HTR-8/SVneo (cell line): ENCODE measurements at places on chromosomes 11 and 22.
A peak's percentile ranks its signal among the peaks of the same experiment; 100 is the strongest.

- no peak for DNase-seq
Measured at GRCh38 chr11:131349368-131350086, 20.9 kb upstream of the NTM start.

DNA sequence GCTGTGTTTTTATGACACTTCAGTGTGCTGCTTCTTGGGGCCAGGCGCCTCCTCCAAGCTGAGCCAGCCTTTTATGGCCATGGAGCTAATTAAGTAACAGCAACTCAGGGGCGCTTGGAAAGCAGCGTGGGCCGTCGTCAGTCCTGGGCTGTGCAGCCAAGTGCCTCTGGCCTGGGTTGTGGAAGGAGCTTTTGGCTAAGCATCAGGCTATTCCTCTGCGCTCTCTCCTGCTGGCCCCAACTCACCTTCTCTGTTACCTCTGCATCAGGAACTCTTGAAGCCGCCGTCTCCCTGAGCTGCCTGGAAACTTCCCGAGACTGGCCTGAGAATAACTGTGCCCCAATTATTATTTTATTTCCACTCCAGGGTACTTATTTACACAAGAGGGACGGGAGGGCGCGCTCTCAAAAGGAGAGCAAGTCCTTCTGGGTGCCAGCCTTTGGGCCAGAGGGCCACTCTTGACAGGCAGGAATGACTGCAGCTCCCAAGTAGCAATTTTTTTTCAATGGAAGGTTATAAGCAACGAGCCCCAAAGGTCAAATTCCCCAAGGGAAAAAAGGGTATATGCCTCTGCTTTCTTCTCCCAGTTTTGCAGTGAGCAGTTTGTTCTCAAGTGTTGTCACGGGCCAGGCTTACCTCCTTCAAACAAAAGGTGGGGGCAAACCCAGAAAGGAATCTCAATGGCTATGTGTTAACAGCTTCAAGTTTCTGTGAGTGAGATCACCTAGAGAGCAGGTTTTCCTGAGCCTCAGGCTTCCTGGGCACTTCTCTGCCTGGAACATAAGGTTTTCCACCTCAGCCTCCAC is 38.5 kb upstream of the NAV2 start:
- no peak for DNase-seq

DNA sequence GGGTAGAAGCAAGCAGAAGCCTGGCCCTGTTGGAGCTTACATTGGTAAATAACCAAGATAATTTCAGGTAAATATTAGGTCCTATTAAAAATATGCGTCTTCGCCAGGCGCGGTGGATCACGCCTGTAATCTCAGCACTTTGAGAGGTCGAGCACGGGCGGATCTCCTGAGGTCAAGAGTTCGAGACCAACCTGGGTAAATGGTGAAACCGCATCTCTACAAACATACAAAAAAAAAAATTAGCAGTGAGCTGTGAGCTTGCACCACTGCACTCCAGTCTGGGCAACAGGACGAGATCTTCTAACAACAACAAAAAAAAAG is 529 bp upstream of the SULT4A1 start:
- DNase-seq: no peak

DNA sequence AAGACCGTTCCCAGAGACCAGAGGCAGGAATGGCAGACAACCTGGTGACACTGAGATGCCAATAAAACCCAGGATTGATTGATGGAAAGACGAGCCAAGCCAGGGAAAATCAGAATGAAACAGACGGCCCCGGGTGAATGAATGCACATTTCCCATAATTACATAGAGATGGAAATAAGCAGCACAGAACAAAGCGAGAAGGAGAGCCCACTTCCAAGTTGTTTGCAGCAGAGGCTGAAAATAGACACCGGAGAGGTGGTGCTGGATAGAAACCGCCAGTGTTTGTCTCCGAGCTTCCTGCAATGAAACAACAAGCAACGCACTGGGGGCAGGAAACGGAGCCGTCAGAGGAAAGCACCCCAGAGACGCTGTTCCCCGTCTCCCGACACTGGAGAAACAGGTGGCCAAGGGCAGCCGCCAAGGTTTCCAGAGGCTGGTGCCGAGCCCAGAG is 406.8 kb downstream of the SHANK2 start:
- DNase-seq: no peak

GRCh38 chr11:73227571-73228211 is 9.6 kb downstream of the P2RY2 start:
- no peak for DNase-seq

DNA sequence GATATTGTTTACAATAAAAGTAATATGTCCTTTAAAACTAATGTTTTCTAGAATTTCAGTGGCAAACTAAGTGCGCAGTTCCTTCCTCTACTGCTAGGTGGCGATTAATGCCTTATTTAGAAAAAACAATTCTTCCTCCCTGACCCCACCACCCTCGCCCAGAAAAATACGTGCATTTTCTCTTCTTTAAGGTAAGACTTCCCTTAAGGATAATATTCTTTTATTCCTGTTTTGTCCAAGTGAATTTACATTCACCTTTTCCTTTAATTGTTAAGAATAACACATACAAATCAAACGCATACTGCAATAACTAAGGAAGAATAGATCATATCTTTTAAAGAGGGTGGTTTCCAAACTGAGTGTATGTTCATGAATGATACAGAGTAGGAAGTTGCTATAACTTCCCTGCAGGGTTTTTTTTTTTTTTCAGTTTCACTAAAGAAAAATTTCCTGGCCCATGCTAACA is 17.0 kb upstream of the PSMA1 start:
- DNase-seq: peak; percentile 36

DNA sequence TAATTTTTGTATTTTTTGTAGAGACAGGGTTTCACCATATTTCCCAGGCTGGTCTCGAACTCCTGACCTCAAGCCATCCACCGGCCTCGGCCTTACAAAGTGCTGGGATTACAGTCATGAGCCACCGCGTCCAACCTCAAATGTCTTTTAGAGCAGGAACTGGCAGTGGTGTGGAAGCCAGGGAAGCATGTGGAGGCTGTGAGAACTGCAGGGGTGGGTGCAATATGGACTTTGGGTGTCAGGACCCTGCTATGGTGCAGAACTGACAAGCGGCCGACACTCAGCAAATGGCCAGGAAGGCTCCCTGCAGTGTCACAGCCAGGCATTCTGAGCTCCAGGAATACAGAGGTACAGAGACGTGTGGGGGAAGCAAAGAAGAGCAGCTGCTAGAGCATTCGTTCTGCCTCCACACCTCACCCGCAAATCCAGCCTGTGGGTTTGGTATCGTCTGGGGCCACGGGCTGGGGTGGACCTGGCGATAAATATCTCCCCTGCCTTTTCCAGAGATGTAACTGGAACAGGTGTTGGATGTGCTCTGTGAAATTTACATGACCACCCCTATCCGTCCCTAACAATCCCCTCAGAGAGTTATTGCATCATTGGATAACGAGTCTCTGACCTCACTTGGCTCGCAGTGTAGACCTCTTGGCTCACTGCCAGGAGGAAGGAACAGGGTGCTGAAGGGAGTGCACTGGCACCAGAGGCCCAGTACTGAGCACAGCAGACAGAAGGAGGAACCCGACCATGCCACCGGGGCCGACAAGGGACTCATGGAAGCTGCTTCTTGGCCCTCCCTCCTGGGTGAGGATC is 624.7 kb upstream of the B3GAT1 start:
- no peak for DNase-seq

GRCh38 chr11:19419808-19420207 is 179.1 kb upstream of the E2F8 start:
- no peak for DNase-seq

GRCh38 chr22:27952091-27952490 is 33.0 kb upstream of the PITPNB start:
- no peak for DNase-seq

GRCh38 chr11:60349990-60350389 is 22.9 kb downstream of the MS4A6E start:
- no peak for DNase-seq

DNA sequence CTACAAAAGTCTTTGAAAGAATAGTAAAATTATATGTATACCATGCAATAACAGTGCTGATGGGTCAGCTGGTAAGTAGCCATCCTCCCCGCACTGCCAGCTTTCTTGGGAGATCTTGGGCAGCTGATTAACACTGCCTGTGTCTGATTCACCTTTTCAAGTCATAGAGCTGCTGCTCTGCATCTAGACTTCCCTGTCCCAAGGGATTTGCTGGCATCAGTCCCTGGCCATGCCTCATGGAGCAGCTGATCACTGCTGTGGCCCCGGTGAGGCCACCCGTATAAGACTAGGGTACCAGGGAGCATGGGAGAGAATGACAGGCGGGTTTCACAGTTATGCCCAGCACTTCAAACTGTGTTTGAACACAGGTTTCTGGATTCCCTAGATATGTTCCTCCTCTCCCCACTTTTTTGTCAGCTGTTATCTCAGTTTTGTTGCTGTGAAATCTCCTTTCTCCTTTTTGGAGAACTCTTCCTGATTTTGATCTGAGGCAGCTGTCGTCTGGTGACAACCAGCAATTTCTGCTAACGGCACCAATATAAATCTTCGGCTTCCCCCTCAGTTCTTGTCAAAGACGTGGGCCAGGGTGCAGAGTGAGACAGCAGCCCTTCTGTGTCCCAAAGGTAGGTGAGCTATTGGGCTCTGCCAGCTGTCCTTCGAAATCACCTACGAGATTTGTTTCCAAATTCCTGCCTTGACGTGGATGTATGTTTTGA is 438.9 kb downstream of the NTM start:
- DNase-seq: no peak

DNA sequence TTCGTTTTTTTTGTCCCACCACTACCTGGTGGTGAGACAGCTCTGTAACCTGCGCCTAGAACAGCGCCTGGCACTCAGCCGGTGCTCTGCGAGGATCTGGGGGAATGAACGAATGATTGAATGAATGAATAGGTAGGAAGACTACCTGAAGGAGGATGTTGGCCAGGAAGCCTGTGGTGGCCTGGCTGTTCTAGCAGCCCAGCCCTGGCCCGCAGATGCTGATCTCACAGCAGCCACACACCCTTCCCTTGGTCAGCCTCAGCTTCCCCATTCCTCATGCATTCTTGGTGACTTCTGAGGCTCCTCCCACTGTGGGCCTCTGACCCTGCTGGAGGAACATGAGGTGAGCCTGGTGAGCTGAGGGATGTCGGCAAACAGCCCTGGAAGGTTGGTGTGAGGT is 3.7 kb downstream of the TRPM5 start:
- DNase-seq: no peak

DNA sequence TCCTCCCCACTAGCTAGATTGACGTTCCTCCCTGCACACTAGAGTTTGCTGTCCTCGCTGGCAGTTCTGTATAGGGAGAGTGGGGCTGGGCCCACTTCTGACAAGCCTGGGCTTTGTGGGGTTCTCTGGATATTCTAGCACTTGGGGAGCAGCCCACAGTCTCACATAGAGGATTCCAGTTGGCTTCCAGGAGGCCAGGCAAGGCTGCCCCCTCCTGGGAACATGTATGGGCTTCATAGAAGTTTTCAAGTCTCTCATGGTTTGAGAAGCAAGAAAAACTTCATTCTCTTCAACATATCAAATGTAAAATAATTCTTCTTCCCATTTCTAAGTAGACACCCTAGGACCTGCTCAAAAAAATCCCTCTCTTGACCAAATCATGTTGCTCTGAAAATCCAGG is 87.5 kb downstream of the NAV2 start:
- peak; percentile 15 for DNase-seq

GRCh38 chr22:29885610-29886009 is 2.6 kb downstream of the MTMR3 start:
- DNase-seq: no peak

DNA sequence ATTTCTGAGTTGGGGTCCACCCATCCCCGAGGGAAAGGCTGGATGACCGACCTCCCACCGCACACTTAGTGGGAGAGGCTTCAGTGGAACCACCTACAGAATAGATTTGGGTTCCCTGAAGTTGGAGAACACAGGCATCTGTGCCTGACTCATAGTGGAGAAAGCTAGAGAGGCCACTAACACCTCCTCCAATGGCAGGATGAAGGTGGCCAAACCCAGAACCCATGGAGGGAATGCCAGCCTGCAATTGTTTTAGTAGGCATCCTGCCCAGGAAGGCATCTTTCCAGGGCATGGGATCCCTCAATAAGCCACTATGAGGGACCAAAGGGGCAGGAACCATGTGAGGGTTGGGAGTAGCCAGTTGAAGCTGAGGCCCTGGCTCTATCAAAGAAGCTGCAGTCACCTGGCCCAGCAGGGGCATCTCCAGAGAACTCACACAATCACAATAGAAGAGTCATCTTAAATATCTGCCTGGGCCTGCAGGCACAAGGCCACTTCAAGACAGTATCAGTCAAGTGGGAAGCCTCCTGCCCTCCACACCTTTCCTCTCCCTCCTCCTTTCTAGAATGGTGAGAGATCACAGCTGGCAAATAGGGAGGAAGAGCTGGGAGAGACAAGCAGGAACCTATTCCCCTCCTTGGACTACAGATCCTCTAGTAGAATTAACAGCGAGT is 124.1 kb upstream of the CSNK2A3 start:
- DNase-seq: no peak

DNA sequence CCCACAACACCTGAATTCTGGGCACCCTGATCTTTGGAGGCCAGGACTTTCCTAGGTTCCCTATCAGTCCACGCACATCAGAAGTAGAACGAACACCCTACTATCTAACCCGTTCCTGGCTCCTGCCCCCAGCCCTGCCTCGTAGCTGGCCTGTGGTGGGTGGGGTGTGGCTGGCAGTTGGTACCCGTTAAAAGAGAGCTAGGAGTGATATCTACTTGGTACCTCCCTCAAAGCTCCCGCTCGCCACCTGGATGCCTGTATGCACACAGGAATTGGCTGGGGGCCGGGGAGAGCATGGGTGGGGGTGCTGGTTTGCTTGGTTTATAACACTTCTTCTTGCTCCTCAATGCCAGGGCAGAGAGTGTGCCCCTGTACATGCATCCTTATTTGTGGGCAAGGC is 14.0 kb upstream of the NECTIN1 start:
- no peak for DNase-seq

DNA sequence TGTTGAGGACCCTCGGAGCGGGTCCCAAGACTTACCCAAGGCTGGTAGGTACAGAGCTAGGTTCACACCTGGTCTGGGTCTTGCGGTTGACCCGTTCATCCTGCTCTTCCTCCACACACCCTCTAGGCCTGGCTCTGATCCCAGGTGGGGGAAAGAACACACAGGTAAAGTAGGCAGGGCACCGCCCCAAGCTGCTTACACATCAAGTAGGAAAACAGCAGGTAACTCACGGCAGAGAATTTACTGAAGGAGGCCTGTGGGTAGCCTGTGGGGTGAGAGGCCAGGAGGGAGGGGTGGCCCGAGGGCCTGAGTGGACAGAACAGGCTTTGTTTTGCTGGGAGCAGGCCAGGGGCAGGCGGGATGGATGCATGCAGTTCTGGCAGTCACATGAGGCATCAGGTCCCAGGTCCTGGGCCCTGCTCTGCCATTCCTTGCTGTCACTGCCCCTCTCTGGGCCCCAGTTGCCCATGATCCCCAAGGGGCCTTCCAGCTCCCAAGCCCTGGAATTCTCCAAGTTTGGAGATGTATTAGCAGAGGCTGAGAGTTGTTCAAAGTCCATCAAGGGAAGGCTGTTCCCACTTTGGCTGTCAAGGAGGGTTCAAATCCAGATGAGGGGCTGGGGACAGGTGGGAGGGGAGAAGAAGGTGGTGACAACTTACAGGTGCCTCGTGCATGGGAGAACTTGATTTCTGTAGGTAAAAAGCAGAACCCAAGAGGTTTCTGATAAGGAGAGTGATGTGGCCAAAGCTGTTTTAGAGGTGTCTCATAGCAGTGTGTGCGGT is 5.7 kb downstream of the TSKU start:
- DNase-seq: no peak

GRCh38 chr11:74909385-74909784 is 39.5 kb downstream of the XRRA1 start:
- no peak for DNase-seq

GRCh38 chr11:64888729-64889511 is 10.5 kb upstream of the EHD1 start:
- no peak for DNase-seq

GRCh38 chr11:48007677-48008076 is 27.3 kb downstream of the PTPRJ start:
- DNase-seq: no peak

GRCh38 chr11:129365816-129366215 is 9.8 kb upstream of the BARX2 start:
- no peak for DNase-seq
